ENCODE measurements at places on chromosomes 5 and 9.

- no peak for DNase-seq
- peak overlapping the region; percentile 40 for H3K4me3 ChIP-seq
- no peak overlapping the region for H3K27ac ChIP-seq
- H3K27me3 ChIP-seq: peaks cover 6% of the 10 kb centered on the region
- H3K36me3 ChIP-seq: no peaks in the 10 kb centered on the region
- H3K4me1 ChIP-seq: peaks cover 7% of the 10 kb centered on the region
These were observed 12.9 kb upstream of the SLC34A1 start for GRCh38 chr5:177371120-177372033.

DNA sequence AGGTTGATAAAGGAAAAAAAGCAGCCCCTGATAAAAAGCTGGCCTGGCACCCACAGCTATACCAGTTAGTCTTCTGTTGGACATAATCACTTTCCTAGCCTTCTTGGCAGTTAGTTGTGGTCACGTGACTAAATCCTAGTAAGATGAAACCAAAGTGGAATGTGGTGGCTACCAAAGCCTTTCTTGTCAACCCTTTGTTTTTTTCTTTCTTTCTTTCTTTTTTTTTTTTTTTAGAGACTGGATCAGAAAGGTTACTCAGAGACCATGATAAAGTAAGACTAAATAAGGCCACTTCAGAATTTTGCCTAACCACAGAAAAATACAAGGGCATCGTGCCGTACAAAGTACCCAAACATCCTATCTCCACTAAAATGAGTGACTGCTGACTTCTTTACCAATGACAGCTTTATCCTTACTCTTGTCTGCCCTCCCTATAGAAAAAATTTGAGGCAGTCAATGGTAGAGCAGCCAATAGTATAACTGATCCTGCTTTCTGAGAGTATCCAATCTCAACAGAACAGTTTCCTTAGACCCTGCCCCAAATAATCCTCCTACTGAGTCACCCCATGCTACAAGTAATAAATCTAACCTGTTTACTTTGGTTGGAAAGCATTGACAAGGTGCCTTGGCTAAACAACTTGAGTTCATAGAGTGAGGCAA is 14.2 kb upstream of the KIF27 start:
- peaks cover 5% of the 10 kb centered on the region for H3K4me1 ChIP-seq
- no peaks in the 10 kb centered on the region for H3K27me3 ChIP-seq
- H3K36me3 ChIP-seq: no peaks in the 10 kb centered on the region
- peak; percentile 82 for DNase-seq

DNA sequence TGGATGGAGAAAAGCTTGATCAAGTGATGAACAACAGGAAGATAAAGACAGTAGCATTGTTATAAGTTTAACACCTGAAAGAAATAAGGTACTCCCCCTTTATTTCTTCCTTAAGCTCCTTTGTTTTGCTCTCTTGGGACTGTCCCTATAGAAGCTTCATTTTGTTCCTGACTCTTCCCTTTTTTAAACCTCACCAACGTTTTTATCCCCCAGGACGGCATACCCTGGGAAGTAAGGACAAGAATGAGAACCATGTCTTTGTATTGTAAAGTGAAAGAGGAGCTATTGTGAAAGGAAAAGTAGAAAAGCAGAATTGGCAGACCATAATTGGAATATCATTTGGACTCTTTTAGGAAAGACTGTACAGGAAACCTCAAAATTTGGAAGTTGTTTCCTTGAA is 1368.6 kb upstream of the C9orf72 start:
- H3K4me3 ChIP-seq: no peak overlapping the region
- no peaks in the 10 kb centered on the region for H3K4me1 ChIP-seq
- no peak for DNase-seq
- H3K27ac ChIP-seq: no peak overlapping the region
- no peaks in the 10 kb centered on the region for H3K27me3 ChIP-seq
- no peaks in the 10 kb centered on the region for H3K36me3 ChIP-seq

DNA sequence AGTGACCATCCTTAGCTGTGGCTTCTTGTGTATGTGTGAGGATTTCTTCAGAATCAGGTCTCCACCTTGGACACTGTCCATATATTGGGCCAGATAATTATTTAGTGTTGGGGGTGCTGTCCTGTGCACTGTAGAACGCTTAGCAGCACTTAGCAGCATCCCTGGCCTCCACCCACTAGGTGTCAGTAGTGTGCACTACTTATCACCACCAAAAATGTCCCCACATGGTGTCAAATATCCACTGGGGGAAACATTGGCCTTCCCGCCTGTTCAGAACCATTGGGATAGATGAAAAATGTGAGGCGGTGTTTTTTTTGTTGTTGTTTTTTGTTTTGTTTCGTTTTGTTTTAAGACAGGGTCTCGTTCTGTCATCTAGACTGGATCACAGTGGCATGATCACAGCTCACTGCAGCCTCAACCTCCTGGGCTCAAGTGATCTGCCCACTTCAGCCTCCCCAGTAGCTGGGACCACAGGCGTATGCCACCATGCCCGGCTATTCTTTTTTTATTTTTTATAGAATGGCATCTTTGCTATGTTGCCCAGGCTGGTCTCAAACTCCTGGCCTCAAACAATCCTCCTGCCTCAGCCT is 67.7 kb downstream of the TENT4A start:
- no peak for DNase-seq
- H3K27me3 ChIP-seq: no peaks in the 10 kb centered on the region
- H3K4me1 ChIP-seq: no peaks in the 10 kb centered on the region
- H3K36me3 ChIP-seq: no peaks in the 10 kb centered on the region
- no peak overlapping the region for H3K27ac ChIP-seq

DNA sequence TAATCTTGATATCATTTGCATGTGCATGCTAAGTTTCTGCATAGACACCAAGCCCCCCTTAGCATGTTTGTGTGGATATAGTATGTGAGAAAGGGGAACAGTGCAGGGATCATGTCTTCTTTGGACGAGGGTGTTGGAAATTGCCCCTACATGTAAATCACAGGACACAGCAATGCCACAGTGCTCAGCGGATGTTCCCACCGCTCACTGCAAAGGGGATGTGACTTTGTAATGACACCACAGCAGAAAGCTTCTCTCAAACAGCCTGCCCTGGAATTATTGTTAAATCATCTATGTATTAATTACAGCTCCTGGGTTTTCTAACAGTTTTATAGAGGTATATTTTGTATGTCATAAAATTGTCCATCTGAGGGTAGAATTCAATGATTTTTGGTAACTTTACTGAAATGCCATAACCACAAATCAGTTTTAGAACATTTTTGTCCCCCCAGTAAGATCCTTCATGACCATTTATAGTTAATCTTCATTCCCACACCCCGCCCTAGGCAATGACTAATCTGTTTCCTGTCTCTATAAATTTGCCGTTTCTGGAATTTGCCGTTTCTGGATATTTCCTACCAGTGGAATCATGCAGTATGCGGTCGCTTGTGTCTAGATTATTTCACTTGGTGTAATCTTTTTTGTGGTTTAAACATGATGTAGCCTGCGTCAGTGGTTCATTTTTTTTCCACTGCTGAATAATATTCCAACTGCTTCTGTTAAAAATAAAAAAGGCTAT is 648.5 kb upstream of the WWC1 start:
- no peak overlapping the region for H3K4me3 ChIP-seq
- DNase-seq: peak; percentile 92
- no peaks in the 10 kb centered on the region for H3K36me3 ChIP-seq
- no peaks in the 10 kb centered on the region for H3K27me3 ChIP-seq

DNA sequence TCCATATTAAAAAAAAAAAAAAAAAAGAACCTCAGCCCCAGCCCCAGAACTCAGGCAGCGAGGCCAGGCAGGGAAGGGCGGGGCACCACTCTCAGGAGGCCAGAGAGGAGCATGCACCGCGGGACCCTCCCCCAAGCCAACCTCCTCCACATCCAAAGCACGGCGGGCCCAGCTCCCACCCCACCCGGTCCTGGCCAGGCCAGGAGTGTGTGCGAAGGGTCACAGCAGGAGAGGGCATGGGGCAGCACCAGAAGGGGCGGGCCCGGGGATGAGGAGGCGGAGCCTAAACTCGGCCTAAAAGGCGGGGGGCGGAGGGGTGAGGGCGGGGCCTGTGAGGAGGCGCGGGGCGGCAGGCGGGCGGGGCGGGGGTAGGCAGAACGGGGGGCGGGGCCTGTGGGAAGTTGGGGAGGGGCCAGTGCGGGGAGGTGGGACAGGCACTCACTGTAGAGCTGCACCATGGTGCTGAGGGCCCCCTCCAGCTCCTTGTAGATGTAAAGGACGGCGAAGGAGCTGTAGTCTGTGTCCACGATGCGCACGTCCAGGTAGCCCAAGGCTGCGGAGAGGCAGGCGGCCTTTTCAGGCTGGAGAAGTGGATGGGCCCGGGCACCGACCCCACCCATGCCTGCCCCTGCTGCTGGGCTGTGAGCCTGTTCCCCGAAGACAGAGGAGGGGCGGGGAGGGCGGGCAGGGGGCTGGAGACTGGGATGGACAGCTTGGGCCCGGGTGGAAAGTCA is 1.2 kb downstream of the LCN15 start:
- H3K4me3 ChIP-seq: no peak overlapping the region
- H3K36me3 ChIP-seq: no peaks in the 10 kb centered on the region
- no peak overlapping the region for H3K27ac ChIP-seq
- no peak for DNase-seq

GRCh38 chr9:113734826-113735225 is 141.3 kb upstream of the ZNF618 start:
- H3K4me1 ChIP-seq: no peaks in the 10 kb centered on the region
- H3K27ac ChIP-seq: no peak overlapping the region
- peaks cover 26% of the 10 kb centered on the region for H3K27me3 ChIP-seq
- no peak for DNase-seq

GRCh38 chr5:74946471-74946870 is 80.3 kb upstream of the FAM169A start:
- no peaks in the 10 kb centered on the region for H3K36me3 ChIP-seq
- peaks cover 17% of the 10 kb centered on the region for H3K4me1 ChIP-seq
- no peak overlapping the region for H3K4me3 ChIP-seq
- no peak overlapping the region for H3K27ac ChIP-seq

DNA sequence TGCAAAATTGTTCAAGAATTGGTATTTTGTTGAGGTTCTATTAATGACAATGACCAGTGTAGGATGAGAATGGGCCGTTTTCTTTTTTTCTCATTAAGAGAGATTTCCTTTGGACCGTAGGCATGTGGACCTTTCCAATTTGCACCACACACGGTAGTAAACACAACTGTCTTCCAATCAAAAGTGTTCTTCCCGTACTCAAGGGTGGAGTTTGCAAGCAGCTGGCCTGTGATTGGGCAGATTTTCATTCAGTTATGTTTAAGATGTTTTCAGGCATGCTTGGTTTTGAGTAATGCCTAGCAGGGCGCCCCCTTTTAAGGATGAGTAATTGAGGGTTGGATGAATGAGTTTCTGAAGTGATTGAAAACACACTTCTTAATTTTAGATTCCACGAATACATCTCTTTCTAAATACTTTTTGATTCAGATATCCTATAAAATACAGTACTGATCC is 2.5 kb downstream of the KDM3B start:
- H3K4me1 ChIP-seq: peaks cover 2% of the 10 kb centered on the region
- H3K4me3 ChIP-seq: no peak overlapping the region
- H3K27ac ChIP-seq: no peak overlapping the region
- peaks cover 2% of the 10 kb centered on the region for H3K36me3 ChIP-seq
- H3K27me3 ChIP-seq: no peaks in the 10 kb centered on the region

DNA sequence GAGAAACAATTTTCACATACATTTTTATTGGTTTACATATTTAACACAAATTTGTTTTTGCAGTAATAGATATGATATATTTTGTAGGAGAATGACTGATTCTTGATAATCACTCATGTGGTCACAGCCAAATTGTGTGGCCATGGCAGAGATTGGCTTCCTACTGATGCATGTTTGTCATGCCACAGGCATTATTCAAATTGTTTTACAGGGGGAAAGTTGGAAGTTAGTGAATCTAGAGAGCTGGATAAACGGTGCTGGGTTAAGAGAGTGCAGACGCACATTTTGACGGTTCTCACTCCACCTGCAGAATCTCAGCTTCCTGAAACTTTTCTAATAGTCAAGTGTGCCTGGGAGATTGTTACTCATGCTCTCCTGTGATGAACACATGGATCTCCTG is 91.1 kb upstream of the FBN2 start:
- no peaks in the 10 kb centered on the region for H3K27me3 ChIP-seq
- no peak overlapping the region for H3K27ac ChIP-seq
- peaks cover 9% of the 10 kb centered on the region for H3K4me1 ChIP-seq

DNA sequence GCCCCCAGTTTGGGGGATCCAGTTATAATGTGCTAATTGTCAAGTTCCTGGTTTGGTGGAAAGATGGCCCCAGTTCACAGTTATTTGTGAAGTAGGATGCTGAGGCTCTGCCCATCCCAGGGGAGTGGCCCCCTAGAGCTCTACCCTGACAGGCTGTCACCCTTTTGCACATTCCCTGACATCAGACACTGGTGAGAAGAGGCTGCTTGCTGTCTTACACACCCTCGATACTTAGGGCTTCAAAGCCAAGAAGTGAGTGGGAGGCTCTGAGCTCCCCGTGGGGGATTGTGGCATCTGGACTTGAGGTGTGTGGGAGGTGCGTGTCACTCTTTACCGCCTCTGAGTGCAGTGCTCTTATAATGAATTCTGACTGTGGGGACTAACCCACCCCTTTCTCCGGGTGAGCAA is 168.5 kb downstream of the DOCK2 start:
- DNase-seq: peak; percentile 61
- peaks cover 16% of the 10 kb centered on the region for H3K4me1 ChIP-seq
- no peaks in the 10 kb centered on the region for H3K36me3 ChIP-seq
- H3K27ac ChIP-seq: peak overlapping the region; percentile 80

DNA sequence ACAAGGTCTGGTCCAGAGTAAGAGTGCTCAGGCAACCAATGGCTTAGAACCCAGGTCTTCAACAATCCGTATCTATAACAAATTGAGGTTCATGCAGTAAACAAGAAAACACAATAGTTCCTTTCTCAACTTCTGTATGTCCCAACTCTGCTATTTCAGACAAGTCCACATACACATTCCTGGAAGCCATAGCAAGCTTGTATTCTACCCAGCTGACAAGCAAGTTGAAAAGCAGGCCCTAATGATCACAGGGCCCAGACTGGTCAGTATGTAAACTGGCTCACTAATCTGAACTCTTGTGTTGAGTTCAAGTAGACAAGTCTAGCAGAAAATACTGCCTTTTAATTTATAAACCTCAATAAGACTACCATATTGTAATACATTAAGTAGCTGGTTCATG is 26.9 kb downstream of the FNIP1 start:
- H3K4me3 ChIP-seq: no peak overlapping the region
- no peaks in the 10 kb centered on the region for H3K27me3 ChIP-seq

DNA sequence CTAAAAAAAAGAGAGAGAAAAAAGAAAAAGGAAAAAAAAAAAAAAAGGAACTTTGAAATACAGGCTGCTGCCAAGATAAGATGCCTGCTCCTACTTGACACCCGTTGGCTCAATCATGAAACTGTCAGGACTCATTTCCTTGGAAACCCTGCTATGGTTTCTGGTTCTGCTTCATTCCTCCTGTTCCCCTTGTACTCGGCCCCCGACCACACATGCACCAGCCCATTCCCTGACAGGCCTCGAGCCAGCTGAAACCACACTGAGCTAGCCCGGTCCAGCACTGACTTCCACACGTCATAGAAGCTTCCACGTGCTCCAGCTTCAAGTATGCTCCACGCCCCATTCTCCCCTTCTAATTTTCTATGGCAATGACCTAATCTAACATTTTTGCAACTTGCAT is 93.2 kb downstream of the MYO10 start:
- peaks cover 20% of the 10 kb centered on the region for H3K36me3 ChIP-seq
- H3K27ac ChIP-seq: no peak overlapping the region
- no peak for DNase-seq
- H3K4me3 ChIP-seq: no peak overlapping the region

Measured in IMR-90 (cell line).